ENCODE measurements at places on chromosomes 11 and 22. TPM values are rescaled to one million over a fixed set of nuclear protein-coding genes. Genes with fewer than 3 reads are reported as not detected.

DNA sequence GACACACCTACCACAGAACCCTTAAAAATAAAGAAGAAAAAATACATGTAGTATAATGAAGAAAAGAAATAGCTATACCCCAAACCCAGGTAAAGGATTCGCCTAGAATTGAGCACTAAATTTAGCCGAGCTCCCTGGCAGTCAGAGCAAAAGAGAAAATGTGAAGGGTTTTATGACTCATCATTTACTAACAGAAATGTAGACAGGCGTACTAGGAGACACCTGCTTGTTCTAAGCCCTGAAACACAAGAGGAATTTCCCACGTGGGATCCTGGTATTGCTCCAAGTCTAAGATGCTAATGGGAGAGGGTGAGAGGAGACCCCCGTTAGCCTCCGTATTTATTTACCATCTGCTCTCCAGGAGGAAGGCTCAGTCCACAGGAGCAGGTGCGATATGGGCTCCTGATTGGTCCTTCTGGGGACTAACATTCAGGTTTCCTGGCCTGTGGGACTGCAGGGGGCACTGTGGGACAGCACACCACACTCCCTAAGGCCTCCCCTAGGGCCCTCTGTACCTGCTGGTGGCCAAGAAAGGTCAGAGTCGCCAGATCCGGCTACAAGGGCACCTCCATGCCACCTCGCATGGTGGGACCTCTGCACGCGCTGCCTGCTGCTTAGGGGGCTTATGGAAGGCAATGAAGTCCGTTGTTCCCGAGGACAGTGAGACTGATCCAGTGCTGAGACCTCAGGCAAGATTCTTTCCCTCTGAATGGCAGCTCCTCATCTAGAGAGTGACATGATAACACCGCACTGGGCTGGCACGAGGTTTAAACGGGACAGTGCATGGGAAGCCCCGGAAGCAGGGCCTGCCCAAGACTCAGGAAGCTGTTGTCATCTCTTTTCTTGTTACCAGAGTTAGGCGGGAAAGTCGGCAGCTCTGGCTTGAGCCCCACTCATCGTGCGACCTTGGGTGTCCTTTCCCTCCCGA lies 25.8 kb downstream of the KCNC1 start:
- ATAC-seq: no peak

- ATAC-seq: no peak
Observed at GRCh38 chr22:46362934-46363515, 27.5 kb downstream of the TRMU start.

GRCh38 chr11:17734986-17735817 lies 621 bp downstream of the KCNC1 start:
- peak; percentile 81 for ATAC-seq

DNA sequence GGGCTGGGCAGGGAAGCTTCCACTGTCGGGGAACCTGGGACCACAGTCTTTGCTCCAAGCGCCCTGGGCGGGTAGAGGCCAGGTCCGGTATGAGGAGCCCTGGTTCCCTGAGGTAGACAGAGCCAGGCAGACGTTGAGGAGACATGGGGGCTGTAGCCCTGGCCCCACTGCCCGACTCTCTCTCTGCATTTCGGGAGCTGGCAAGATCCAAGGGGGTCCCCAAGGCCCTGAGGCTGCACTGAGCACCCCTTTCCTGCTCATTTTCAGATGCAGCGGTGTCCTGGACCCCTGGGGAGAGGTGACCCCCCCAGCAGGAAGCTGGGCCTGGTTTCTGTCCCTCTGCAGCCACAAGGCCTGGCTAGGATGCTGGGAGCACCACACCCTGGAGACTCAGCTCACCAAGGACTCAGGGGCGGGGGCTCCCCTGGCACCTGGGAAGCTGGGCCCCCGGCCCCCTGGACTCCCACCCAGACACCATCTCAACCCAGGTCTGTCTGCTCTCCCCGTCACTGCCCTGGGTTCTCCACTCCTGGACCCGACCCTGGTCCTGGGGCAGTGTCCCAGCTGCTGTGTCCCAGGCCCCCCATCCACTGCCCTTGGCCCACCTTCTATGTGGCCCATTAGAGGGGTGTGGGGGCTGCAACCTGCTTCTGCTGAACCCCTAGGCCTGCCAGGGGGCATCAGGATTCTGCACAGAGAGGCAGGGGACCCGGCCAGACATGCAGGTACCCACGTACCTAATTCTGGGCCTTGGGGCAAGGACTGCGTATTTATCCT lies 15.0 kb upstream of the MUC6 start:
- peak; percentile 3 for ATAC-seq

DNA sequence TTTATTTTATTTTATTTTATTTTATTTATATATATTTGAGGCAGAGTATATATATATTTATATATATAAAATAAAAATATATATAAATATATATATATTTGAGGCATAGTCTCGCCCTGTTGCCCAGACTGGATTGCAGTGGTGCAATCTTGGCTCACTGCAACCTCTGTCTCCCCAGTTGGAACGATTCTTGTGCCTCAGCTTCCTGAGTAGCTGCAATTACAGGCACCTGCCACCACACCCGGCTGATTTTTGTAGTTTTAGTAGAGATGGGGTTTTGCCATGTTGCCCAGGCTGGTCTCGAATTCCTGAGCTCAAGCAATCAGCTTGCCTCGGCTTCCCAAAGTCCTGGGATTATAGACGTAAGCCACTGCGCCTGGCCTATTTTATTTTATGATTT lies 31.4 kb downstream of the ACO2 start:
- ATAC-seq: no peak

DNA sequence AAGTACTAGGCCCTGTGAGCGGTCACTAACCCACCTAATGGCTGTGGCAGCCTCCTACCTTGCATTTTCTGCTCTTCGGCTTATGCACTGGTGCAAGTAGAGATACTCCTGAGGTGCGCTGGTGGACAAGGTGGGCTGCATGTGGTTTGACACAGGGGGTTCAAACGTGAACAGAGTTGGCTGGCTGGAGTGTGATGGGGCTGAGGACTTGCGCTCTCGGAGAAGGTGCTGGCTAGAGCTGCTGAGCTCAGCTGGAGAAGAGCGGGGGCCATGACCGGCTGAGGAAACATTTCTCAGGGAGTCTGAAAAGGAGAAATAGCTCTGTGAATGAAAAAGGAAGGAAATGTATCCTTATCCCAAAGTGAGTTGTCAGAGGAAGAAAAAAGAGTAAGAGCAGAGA lies 61.4 kb downstream of the USP35 start:
- ATAC-seq: no peak

- no peak for ATAC-seq
Observed at GRCh38 chr22:23969071-23969470, 2.4 kb downstream of the DDTL start.

DNA sequence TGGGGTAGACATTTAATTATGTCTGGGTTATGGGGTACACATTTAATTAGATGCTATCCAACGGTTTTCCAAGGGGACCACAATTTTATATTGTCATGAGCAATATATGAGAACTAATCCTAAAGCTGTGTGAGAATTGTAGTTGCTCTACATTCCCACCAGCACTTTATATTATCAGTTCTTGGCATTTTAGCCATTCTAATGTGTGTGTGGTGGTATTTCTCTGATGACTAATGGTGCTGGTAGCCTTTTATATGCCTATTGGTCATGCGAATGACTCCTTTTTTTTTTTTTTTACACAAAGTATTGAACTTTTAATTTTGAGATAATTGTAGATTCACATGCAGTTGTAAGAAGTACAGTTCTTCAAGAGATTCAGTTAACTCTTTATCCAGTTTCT lies 26.2 kb downstream of the TMEM135 start:
- no peak for ATAC-seq

- ATAC-seq: no peak
Observed at GRCh38 chr11:102757823-102758549, 22.4 kb downstream of the MMP10 start.

DNA sequence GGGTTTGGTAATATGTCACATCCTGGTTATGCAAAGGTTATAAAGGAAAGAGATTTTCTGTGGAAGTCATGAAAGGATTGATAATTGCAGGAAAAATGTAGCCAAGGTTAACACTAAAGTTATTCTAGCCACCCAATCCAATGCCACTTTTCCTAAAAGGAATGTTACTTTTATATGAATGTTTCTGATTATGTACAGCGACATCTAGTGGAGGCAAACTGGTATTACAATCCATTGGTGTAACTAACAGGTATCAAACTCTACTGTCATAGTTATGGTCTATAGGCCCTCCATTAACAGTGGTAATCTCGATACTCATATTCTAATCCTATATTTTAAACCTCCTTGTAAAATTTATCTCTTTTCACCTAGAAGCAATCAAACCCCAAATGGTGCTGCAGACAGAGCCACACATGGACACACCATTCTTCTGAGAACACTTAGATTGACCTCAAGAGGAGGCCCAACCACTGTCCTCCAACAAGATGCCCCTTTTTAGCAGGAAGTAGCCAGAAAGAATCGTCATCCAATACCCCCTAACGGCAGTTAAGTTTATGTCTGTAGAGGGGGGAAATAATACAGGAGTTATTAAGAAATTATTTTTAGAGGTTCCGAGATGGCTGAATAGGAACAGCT lies 74.9 kb upstream of the RAG2 start:
- ATAC-seq: no peak

DNA sequence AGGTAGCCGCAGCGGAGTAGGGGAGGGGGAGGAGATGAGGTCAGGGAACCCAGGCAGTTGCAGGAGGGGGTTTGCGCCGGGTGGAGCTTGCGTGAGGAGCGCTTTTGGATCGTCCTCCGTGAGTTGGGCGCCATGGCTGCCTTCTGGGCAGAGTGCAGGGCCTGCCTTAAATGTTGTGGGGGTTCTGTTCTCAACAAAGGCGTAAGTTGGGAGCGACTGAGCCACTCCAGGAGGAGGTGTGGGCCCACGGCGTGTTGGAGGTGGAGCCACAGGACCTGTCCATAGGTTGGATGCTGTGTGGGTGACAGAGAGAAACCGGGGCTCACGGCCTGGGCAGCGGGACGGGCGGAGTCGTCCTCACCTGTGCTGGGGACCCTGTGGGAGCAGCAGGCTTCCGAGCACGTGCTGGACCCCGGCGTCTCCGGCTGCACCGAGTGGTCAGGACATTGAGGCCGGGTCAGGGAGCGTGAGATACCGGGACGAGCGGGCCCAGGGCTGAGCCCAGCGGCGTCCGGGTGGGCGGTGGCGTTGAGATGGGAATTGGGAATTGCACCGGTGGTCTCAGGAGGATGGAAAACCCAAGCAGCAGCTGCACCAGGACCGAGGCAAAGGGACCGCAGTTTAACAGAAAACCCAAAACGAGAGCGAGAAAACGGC lies 977 bp upstream of the PGGHG start:
- ATAC-seq: no peak

- ATAC-seq: no peak
Observed at GRCh38 chr22:28903729-28904128, 20.4 kb downstream of the ZNRF3 start.

GRCh38 chr22:49257551-49257961 lies 570.1 kb downstream of the BRD1 start:
- no peak for ATAC-seq

RHOD gene
- total RNA-seq: 20.3 TPM

CARD16 gene
- total RNA-seq: 3.0 TPM

FXYD6 gene
- 76.7 TPM for total RNA-seq

CHRNA10 gene
- not detected for total RNA-seq

FGF4 gene
- not detected for total RNA-seq

BID gene
- total RNA-seq: 32.4 TPM

SYCE3 gene
- not detected for total RNA-seq

Measured in gastroesophageal sphincter (tissue), 4 donors.